Activated T-cell treated with anti-CD3 and anti-CD28 coated beads, Interleukin-2, amount 50 U/mL, for 72 hours (primary cell): ENCODE measurements at places on chromosomes 2 and 18. TPM values are rescaled to one million over a fixed set of nuclear protein-coding genes. Genes with fewer than 3 reads are reported as not detected.

GRCh38 chr2:164562666-164563065, 58.6 kb downstream of the GRB14 start:
- no peak for DNase-seq
- no peak overlapping the region for H3K27ac ChIP-seq
- H3K27me3 ChIP-seq: no peaks in the 10 kb centered on the region
- H3K4me3 ChIP-seq: no peak overlapping the region
- no peaks in the 10 kb centered on the region for H3K4me1 ChIP-seq
- no peaks in the 10 kb centered on the region for H3K36me3 ChIP-seq

DNA sequence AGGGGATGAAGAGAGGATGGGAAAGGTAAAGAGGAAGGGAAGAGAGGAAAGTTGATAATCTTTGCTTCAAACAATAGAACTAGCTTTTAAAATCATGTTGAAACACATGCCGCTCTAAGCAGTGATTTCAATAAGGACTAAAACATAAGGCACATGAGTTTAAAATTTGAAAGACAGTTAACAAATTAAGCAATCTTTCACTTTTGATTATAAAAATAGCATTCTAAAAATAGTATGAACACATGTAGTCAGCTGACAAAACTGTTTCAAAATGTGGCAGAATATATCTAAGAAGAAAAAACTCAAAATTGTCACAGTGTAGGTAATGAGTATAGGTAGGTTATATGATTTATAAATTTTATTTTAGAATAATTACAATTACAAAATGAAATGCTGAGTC, 25.3 kb downstream of the PSME4 start:
- peak overlapping the region; percentile 17 for H3K27ac ChIP-seq
- H3K4me3 ChIP-seq: no peak overlapping the region
- peaks cover 24% of the 10 kb centered on the region for H3K4me1 ChIP-seq
- peaks cover 9% of the 10 kb centered on the region for H3K36me3 ChIP-seq
- no peaks in the 10 kb centered on the region for H3K27me3 ChIP-seq

DNA sequence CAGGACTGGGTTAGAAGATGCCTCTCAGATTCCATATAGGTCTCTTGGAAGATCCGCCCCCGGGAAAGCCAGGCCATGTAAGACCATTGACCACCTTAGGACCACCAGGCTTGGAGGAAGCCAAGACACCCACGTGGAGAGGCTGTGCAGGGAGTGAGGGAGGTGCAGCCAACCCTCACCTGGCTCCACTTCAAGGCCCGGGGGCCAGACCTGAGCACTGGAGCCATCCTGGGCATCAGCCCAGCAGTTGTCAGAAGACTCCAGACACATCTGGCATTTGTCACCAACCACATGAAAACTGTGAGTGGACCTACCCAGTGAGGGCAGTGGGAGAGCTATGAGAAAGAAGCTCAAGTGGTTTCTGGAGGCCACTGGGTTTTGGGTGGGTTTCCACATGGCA, 214.4 kb downstream of the MYT1L start:
- no peak for DNase-seq
- no peaks in the 10 kb centered on the region for H3K36me3 ChIP-seq
- no peak overlapping the region for H3K27ac ChIP-seq
- no peak overlapping the region for H3K4me3 ChIP-seq

Gene SPP2
- total RNA-seq: not detected
